Stimulated activated naive CD8-positive, alpha-beta T cell treated with anti-CD3 and anti-CD28 coated beads, Interleukin-15, amount 100 ng/mL, for 72 hours (primary cell): ENCODE measurements at places on chromosomes 3 and 15.

DNA sequence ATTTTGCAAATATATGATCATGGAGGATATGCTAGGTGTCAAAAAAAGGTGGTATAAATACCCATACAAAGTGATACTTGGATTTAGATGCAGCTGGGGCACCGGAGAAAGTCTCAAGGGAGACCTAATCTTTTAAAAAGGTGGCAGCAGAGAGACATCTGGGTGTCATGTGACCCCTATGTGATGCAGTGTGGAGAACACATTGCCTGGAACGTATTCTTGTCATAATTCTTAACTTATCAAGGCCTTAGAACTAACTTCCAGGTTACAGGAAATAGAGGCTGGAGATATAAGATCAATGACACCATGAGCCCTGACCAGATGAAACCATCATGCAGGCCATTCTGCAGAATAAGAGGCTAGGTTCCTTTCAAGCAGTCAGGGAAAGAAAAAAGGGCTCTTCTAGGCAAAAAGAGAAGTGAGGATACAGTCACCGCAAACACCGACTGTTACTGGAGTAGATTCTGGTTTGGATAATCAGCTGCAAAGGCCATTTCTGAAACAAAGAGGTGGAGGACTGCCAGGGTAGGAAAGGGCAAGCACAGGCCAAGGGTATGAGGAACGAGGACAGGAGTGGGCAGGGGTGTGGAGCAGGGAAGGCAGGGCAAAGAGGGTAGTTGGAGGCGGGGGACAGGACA lies 100.6 kb downstream of the OXNAD1 start:
- DNase-seq, result no peak

- no peak for DNase-seq
These were observed 11.3 kb downstream of the LYSMD4 start for GRCh38 chr15:99721896-99722295.

DNA sequence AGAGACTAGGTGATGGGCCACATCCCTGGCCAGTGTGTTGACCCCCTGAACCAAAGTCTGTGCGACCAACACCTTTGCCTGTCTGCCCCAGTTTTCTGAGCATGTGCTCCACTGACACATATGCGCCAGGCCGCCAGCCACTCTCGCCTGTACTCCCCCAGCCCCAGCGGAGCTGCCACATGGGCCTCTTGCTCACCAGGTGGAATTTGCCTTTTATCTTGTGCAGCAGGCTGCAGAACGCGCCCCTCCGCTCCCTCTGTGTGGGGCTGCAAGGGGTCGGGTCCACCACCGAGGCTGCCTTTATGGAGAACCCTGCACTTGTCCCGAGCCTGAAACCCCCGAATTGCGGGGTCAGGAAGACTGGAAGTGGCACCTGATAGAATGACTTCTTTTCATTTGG lies 405.7 kb upstream of the NPAP1 start:
- no peak for DNase-seq

- DNase-seq, result no peak
These were observed 35.8 kb downstream of the MGLL start for GRCh38 chr3:127786353-127787070.

GRCh38 chr15:90422936-90423335 lies 34.9 kb downstream of the IQGAP1 start:
- no peak for DNase-seq

DNA sequence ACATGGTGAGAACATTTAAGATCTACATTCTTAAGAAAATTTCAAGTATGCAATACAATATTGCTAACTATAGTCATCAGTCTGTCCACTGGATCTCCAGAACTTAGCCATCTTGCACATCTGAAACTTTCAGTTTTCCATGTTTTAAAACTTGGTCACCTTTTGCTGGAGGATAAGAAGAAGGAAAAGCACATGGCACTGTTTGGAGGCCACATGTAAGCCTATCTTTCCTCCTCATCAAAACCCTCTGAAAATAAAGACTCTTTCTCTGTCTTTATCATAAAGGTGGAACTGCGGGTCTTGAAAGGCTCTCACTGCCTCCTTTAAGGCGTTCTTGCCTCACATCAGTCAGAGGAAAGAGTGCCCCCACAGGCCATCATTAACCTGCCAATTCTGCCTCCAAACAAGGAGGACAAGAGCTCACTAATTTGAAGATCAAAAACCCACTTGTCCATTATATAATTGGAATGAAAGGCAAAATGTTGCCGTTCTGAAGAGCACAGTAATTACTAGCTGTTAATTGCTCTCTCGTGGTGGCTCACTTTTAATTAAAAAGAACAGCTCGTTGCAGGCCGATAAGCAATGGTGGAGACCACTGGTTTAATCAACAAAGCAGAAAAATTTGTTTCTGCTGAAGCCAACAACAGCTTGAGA lies 157.8 kb downstream of the MECOM start:
- DNase-seq, result no peak

GRCh38 chr15:41866872-41867579 lies 26.8 kb downstream of the SPTBN5 start:
- DNase-seq, result no peak
